ENCODE measurements at places on chromosomes 4 and X.

DNA sequence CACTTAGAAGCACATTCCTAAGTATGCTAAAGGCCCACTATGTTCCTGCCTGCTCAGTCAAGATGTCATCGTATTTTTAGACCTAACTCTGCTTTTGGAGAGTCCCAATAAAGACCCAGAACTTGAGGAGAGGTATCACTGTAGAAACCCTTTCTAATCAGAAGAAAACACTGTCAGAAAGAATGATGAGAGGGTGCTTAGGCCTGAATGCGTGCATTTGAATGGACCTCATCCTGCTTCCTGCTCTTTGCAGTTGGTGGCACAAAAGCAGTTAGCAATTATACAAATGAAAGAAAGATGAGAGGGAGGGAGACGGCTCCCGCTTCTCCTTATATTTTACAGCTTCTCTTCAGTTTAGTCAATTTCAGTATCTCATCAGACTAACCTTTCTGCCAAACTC lies 987.2 kb downstream of the CCSER1 start:
- no peak for DNase-seq

DNA sequence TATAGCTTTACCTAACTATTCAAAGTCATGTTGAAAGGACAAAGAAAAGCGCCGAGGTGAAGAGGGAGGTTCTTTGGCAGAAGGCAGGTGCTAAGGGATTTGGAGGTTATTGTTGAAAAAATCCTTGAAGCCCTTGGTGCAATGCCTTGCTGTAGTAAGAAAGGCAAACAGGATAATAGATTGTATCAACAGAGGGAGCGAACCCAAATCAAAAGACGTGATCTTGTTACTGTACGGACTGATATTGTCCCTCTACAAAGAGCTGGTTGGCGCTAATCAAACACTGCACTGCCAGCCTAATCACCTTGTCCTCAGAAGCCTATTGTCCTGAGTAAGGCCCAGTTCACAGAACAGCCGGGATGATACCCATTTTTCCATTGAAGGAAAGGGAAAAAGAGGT lies 182.9 kb downstream of the ZIC3 start:
- DNase-seq, result no peak

DNA sequence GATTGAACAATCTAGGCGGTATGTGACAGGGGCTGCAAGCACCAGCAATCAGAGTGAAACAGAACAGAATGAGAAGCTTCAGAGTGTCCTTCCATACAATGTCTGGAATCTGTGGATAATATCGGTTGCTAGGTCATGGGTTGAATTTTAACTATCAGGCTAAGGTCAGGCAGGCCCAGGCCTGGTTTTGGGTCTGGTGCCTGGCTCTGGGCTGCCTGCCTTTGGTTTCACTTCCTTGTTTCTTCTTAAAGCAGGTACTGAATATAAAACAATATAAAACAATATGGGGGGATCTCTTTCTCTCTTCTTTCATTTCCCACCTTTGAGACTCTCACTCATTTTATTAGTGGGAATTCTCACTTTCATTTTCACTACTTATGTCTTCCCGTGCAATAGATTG lies 962.0 kb downstream of the CCSER1 start:
- DNase-seq, result no peak

- DNase-seq, result no peak
These were observed 1848.5 kb upstream of the TENM3 start for GRCh38 chr4:180394730-180395129.

DNA sequence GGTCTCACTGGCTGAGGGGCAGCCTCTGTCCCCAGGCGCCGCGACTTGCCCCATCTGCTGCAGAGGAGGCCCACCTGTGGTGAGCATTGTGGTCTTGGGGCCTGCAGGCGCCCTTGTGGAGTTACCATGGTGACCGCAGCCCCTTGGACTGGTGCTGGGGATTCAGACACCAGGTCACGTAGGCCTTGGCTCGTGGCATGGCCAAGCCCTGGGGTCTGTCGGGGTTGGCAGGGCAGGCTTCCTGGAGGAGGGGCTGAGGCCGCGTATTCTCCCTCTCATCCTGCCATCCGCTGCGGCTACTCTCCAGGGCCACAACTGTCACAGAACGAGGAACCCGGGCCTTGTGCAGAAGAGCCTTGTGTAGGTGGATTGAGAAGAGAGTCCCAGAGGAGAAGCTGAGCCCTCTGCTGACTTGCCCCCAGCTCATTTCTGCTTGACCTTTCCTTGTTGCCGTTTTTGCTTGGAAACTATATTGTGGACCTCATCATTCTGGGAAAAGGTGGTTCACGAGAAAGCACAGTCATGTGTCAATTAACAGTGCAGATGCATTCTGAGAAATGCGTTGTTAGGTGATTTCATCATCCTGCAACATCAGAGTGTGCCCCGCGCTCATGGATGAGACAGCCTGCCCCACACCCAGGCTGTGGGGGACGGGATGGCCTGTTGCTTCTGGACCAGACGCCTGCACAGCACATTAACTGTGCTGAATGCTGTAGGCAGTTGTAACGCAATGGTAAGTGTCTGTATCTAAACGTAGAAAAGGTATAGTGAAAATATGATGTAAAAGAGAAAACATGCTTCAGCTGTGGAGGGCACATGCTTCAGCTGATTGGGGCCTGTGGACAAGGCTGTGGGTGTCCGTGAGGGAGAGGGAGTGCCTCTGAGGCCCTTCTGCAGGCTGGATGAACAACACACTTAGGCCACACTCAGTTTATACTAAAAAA lies 38.5 kb downstream of the TRMT44 start:
- no peak for DNase-seq

DNA sequence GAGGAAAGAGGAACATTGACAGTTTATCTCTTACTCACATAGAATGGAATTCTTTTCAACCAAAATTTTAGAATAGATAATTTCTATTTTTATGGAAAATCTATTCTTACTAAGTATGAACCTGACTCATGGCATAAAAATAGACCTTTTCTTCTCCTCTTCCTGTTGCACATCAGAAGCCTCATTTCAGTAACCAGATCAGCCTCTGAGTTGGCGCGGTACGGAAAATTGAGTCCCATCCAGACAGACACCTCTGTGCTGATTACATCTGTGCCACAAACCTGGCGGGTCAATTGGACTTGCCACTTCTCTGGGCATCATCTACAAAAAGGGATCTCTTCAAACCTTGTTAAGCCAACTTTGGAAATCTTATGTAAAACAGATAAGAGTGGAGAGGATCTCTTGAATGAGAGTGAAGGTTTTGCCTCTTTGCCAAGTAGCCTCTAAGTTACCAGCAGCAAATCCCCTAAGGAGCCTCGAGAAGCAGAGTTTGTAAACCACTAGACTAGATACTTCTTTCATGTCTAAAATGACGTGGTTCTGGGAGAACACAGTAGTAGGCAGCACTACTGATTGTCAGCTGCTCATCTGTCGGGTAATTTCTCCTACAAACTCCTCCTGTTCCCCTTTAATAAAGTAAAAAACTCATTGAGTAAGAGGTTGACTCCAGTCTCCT lies 37.4 kb downstream of the TENM3 start:
- no peak for DNase-seq

DNA sequence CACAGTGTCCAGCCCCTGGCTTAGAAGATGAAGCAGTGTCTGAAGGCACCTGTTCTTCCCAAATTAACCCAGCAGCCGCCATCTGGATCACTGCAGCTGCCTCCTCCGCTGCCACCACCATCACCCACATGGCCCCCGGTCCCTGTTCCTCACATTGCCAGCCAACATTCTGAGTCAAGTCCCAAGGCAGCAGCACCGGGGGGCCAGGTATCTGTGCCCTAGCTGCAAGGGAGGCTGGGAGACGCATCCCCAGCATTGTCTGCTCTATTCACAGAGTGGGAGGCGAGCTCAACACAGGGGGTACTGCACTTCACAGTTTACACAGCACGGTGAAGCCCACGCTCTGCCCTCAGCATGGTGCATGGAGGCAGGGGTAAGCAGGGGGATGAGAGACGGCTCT lies 42.3 kb upstream of the MAN2B2 start:
- no peak for DNase-seq

GRCh38 chr4:52243367-52243766 lies 192.3 kb downstream of the SPATA18 start:
- no peak for DNase-seq

DNA sequence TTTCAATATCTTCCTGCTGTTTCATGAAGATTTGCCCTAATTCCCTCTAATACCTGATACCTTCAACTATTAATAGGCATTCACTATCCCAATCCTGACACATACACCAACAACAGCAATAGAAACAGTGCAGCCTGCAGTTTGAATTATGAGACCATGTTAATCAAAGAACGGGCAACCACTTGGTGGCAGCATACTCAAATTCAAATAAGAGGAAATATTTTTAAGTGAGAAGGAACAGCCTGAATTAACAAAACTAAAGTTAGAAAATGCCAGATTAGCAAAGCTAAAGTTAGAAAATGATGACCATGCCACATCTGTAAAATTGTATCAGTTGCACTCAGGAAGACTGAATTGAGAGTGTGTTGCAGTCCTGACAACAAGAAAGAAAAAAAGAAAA lies 204.9 kb downstream of the SMARCA1 start:
- no peak for DNase-seq

GRCh38 chr4:184350964-184351363 lies 123.4 kb downstream of the IRF2 start:
- no peak for DNase-seq

GRCh38 chr4:176709417-176709816 lies 83.3 kb downstream of the VEGFC start:
- no peak for DNase-seq

- DNase-seq, result no peak
These were observed 2.4 kb downstream of the AGTR2 start for GRCh38 chrX:116172976-116173375.

- no peak for DNase-seq
These were observed 757.1 kb upstream of the ADGRL3 start for GRCh38 chr4:60443068-60443467.

GRCh38 chr4:165662341-165662740 lies 210.7 kb upstream of the TLL1 start:
- no peak for DNase-seq

- DNase-seq, result no peak
These were observed 22.5 kb upstream of the RPA4 start for GRCh38 chrX:96861218-96861617.

DNA sequence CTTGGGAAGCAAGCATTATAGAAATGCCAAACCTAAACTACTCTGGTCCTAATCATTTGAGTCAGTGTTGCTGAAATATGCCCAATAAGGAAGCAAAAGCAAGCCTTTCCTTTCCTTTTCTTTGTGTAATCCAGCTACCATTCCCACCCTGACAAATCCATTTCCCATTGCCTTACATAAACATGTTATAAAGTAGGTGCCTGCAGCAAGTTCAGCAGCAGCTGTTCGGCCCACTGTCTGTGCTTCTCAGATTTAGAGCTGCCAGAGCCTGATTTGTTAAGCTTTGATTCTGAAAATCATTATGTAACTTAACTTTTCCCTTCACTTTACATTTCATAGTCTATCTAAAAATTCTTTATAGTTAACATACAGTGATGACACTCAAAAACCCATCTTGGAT lies 148.6 kb downstream of the EPHA5 start:
- DNase-seq, result no peak

DNA sequence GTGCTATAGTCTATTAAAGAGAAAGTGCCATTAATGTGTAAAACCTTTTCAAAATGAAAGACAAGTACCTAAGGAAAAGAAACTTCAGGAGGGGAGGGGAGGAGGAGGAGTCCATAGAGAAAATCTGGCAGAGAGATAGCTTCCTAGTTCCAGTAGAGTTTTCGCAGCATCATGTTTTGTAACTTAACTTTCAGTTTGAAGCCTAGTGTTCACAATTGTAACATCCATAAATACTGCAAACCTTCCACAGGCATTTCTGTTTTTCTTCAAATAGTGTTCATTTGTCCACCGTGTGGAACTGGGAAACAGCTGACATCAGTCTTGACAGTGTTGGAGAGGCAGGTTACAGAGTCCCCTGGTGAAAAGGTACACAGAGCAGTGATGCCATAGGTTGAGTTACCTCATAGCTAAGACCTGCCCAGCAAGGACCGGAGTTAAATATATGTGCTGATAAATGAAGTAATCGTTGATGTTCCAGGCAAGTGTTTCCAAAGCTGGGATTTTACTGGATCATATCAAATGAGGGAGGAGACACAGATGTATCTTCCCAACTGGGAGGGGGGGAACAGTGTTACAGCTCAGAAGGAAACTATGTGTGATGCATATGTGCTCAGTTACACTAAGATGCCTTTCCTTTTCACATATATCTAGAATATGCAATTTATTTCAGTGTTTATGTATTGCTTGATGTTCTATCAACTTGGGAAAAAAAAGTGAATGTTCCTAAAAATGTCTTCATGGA lies 369.5 kb upstream of the FAM241A start:
- DNase-seq, result no peak

GRCh38 chr4:15906020-15906443 lies 32.5 kb downstream of the FGFBP1 start:
- DNase-seq, result no peak

DNA sequence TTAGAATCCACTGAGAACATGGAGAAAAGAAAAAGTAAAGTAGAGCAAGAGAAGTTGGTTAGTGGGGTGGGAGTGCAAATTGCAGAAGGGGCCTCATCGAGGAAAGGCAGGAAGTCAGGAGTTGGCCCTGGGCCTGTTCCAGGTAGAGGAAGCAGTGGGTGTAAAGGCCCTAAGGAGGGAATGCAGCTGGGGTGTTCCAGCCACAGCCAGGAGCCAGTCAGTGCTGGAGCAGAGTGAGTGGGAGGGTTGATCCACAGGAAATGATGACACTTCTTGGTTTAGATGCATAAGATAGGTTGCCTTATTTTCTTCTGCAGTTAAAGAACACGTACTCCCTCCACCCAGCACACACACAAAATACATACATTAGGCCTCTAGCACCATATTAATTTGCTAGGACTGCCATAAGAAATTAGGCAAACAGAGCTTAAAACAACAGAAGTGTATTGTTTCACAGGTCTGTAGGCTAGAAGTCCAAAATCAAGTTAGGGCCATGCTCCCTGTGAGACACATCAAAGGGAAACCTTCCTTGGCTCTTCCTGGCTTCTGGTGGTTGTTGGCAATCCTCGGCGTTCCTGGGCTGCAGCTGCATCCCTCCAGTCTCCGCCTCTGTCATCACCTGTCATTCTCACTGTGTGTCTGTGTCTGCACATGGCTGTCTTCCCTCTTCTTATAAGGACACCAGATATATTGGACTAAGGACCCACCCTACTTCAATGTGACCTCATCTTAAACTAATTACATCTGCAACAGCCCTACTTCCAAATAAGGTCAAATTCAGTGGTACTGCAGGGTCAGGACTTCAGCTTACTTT lies 205.9 kb downstream of the AASDH start:
- no peak for DNase-seq

DNA sequence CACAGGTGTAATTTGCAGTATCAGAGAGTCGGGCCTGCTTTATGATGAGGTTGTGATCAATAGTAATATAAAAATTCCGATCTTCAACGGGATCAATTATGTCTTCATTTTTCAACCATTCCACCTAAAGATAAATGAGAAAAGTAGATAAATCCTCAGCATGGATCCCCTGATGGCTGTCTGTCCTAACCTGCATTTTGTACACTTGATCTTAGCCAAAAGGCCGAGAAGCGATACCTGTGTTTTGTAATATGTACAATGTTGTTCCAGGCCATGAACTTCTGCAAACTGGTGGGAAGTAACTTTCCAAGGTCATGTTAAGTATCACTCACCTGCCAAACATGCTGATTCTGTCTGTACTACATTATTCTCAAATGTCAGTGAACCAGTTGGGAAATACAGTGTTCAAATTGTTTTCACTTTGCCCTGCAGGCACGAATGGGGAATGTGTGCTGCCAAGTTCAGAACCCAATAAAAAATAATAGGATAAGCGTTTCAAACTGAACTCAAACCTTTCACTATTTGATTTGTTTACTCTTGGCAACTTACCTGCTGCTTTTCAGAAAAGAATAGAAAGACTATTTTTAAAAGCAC lies 298.1 kb downstream of the UNC5C start:
- no peak for DNase-seq

- no peak for DNase-seq
These were observed 264.6 kb downstream of the IL1RAPL1 start for GRCh38 chrX:28851871-28852270.
